ENCODE measurements at places on chromosomes 16 and 17. TPM values are rescaled to one million over a fixed set of nuclear protein-coding genes. Genes with fewer than 3 reads are reported as not detected.

Gene PPP1R1B
- not detected for total RNA-seq

Gene PSME3IP1
- 103 TPM for total RNA-seq

Gene KRT13
- total RNA-seq, result not detected

Gene MT1A
- 1.5 TPM for total RNA-seq

Gene SRCIN1
- not detected for total RNA-seq

Gene SEC14L5
- 0.61 TPM for total RNA-seq

DNA sequence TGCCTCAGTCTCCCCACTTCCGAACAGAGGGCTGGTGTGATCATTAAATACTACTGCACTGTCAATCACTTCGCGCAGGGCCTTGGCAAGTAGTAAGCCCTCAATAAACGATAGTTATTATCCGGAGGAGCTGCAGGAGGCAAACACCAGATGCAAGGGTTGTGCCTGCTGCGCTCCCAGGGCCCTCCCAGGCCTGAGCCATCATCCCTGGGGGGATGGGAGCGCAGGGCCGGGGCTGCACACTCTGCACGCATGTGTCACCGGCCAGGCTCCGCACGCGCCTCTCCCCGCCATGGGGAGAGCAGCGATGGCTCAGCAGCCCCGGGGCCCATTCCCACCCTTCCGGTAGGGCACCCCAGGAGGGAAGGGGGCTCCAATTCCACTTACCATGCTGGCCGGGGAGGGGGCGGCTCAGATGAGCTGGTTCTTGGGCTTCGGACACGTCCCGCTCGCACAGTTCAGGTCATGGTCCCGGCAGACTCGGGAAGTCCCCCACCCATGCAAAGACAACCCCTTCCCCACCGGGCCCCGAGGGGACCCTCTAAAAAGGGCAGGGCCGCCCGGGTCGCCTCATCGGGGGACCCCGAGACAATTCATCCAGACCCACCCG lies 681 bp downstream of the XPO6 start:
- peak overlapping the region; percentile 91 for H3K4me3 ChIP-seq
- peak overlapping the region; percentile 82 for H3K27ac ChIP-seq
- no peaks in the 10 kb centered on the region for H3K36me3 ChIP-seq
- H3K27me3 ChIP-seq, result no peaks in the 10 kb centered on the region
- H3K4me1 ChIP-seq, result peaks cover 20% of the 10 kb centered on the region

DNA sequence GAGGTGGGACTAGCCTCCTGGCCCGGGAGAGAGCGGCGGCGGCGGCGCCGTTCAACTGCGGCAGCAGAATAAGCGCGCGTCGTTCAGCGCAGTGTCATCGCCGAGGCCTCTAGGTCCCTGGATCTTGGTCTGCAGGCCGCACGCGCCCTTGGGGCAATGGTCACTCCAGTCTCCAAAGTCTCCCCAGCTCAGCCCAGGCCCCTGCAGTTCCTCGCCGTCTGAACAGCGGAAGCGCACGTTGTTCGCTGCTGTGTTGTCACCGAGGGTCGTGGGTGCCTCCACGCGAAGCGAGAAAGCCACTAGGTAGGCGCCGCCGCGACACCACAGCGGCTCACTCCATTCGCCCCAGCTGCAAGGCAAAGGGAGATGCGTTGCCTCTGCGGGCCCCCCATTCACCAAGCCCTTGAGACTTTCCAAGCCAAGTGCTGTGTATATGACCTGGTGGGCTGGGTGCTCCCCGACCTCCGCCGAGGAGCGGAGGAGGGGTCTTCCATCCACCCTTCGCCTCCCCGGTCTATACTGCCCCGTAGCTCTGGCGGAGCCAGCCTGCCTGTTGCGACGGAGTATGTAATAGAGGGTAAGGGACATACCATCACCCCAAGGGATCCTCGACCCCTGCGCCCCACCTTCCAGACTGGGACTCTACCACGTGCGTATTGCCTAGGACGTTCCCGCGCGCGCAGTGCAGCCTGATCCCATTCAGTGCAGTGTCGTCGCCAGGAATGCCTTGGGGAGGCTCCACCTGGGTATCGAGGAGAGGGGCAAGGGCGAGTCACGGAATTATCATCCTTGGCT lies 656 bp downstream of the VMO1 start:
- H3K27ac ChIP-seq, result no peak overlapping the region
- peaks cover 3% of the 10 kb centered on the region for H3K4me1 ChIP-seq
- H3K27me3 ChIP-seq, result peaks cover 29% of the 10 kb centered on the region
- peak overlapping the region; percentile 25 for H3K4me3 ChIP-seq

- no peak overlapping the region for H3K27ac ChIP-seq
- H3K36me3 ChIP-seq, result no peaks in the 10 kb centered on the region
- no peak overlapping the region for H3K4me3 ChIP-seq
- H3K4me1 ChIP-seq, result no peaks in the 10 kb centered on the region
- peaks cover 14% of the 10 kb centered on the region for H3K27me3 ChIP-seq
These were observed 74.4 kb downstream of the PCTP start for GRCh38 chr17:55825213-55825612.

DNA sequence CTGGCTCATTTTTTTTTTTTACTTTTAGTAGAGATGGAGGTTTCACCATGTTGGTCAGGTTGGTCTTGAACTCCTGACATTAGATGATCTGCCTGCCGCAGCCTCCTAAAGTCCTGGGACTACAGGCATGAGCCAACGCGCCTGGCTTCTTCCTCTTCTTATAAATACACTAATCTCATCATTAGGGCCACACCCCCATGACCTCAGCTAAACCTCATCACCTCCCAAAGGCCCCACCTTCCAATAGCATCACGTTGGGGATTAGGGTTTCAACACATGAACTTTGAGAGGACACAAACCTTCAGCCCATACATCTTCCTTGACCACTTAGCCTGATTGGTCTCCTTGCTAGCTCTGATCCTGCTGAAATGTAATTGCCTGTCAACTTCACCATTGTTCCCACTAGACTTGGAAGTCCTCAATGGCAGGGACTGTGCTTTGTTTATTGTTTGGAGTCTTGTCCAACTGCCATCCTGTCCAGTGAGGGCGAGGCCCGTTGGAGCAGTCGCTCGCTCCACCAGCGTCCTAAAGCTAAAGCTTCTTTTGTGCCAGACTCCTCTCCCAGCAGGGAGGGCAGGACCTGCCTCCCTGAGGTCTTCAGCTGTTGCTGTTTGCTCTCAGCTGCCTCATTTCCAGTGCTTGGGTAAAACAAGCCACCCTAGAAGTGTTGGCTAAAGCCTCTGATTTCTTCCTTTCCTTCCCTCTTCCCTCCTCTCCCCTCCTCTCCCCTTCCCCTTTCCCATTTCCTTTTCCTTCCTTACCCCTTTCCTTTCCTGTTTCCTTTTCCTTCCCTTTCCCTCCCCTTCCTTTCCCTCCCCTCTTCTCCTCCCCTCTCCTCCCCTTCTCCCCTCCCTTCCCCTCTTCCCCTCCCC lies 85.3 kb downstream of the HAPSTR1 start:
- no peak for ATAC-seq
- H3K4me3 ChIP-seq, result no peak overlapping the region
- peaks cover 12% of the 10 kb centered on the region for H3K27me3 ChIP-seq
- H3K36me3 ChIP-seq, result no peaks in the 10 kb centered on the region

DNA sequence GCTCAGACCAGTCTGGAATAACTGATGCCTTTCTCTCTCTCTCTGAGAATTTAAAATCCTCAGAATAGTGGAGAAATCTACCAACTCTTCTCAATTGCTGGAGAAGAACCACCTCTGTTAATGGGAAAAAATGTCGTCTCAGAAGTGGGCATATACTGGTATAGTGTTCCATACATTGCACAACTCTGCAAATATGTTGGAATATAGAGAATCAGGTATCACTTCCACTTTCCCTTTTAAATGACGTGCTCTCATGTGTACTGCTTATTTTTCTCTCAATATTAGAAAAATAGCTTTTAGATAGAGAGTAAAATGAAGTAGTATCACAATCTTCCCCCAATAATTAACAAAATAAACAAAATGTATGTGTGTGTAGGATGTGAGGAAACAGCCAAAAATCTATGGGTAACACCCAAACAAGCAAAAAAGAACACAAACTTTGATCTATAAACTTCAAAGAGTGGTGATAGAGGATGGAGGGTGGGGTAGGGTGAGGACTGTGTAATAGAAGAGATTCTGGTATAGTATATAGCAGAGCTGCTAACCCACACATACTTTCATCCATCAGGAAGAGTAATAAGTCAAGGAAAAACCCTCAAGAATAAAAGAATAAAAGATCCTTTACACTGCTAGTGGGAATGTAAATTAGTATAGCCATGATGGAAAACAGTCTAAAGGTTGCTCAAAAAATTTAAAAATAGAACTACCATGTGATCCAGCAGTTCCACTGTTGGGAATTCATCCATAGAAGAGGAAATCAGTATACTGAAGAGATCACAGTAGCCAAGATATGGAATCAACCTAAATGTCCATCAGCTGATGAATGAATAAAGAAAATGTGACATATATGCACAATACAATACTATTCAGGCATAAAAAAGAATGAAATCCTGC lies 46.9 kb downstream of the NFATC3 start:
- H3K4me3 ChIP-seq, result peak overlapping the region; percentile 56
- H3K4me1 ChIP-seq, result peaks cover 34% of the 10 kb centered on the region
- no peak for ATAC-seq
- H3K27ac ChIP-seq, result peak overlapping the region; percentile 77
- H3K27me3 ChIP-seq, result no peaks in the 10 kb centered on the region
- H3K36me3 ChIP-seq, result peaks cover 68% of the 10 kb centered on the region

DNA sequence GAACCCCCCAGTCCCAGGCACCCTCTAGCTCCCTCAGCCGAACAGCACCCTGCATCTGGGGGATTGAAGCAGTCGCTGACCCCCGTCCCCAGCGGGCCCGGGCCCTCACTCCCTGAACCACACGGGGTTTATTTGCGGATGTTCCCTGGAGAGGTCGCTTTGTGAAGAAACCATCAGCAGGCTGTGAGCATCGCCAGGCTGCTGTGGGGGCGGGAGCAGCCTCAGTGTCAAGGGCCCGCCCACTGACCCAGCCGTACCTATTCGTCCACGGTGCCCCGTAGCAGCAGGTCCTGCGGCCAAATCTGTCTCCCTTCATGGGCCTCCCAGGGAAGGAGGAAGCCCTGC lies 6.4 kb upstream of the RAB40C start:
- H3K4me3 ChIP-seq, result no peak overlapping the region
- no peaks in the 10 kb centered on the region for H3K4me1 ChIP-seq
- no peak for ATAC-seq
- H3K36me3 ChIP-seq, result peaks cover 13% of the 10 kb centered on the region
- no peaks in the 10 kb centered on the region for H3K27me3 ChIP-seq
- H3K27ac ChIP-seq, result no peak overlapping the region

GRCh38 chr17:77107506-77108433 lies 33.0 kb upstream of the SEC14L1 start:
- H3K27me3 ChIP-seq, result no peaks in the 10 kb centered on the region
- peak overlapping the region; percentile 70 for H3K27ac ChIP-seq
- peaks cover 6% of the 10 kb centered on the region for H3K36me3 ChIP-seq
- peaks cover 19% of the 10 kb centered on the region for H3K4me1 ChIP-seq

DNA sequence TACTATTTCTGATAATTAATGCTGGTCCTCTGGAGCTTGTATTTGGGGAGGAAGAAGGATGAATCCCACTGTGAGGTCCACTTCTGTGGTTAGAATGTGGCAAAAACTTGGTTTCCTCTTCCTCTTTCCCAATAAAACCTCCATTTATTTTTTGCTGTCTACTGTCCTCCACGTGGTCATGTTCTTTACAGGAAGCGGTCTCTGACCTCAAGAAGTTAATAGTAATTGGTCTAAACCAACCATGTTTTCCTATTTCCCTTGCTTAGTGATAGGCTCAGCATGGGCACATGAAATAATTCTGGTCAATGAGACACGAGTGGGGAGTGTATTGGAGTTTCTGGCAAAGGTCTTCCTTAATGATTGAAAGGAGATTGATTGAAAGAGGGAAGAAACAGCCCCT lies 33.9 kb downstream of the CHP2 start:
- no peak overlapping the region for H3K4me3 ChIP-seq
- H3K4me1 ChIP-seq, result no peaks in the 10 kb centered on the region
- no peaks in the 10 kb centered on the region for H3K36me3 ChIP-seq
- ATAC-seq, result no peak

GRCh38 chr17:41785859-41786226 lies 668 bp downstream of the JUP start:
- no peak for ATAC-seq
- H3K4me3 ChIP-seq, result peak overlapping the region; percentile 32
- no peak overlapping the region for H3K27ac ChIP-seq
- no peaks in the 10 kb centered on the region for H3K36me3 ChIP-seq

DNA sequence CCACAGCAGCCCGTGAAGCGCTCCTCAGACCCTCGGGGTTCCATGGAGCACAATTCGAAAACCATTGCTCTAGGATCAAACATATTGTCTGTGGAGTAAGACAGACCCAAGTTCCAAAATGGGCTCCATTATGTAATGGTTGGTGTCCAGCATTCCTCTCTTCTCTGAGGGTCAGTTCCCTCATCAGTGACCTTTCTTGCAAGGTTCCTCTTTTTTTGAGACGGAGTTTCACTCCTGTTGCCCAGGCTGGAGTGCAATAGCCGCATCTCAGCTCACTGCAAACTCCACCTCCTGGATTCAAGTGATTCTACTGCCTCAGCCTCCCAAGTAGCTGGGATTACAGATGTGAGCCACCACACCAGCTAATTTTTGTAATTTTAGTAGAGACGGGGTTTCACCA lies 28.4 kb downstream of the PLXDC1 start:
- no peak for ATAC-seq
- H3K4me3 ChIP-seq, result no peak overlapping the region
- H3K4me1 ChIP-seq, result no peaks in the 10 kb centered on the region
- H3K27ac ChIP-seq, result no peak overlapping the region
- no peaks in the 10 kb centered on the region for H3K36me3 ChIP-seq

- peak overlapping the region; percentile 90 for H3K27ac ChIP-seq
- ATAC-seq, result peak; percentile 16
- H3K36me3 ChIP-seq, result no peaks in the 10 kb centered on the region
- H3K27me3 ChIP-seq, result no peaks in the 10 kb centered on the region
These were observed 825 bp downstream of the METTL9 start for GRCh38 chr16:21600031-21600773.

- no peak overlapping the region for H3K4me3 ChIP-seq
- H3K4me1 ChIP-seq, result no peaks in the 10 kb centered on the region
- H3K27me3 ChIP-seq, result no peaks in the 10 kb centered on the region
- peaks cover 3% of the 10 kb centered on the region for H3K36me3 ChIP-seq
- no peak for ATAC-seq
- H3K27ac ChIP-seq, result no peak overlapping the region
These were observed 22.5 kb downstream of the METRNL start for GRCh38 chr17:83101805-83102480.

- H3K27me3 ChIP-seq, result peaks cover 45% of the 10 kb centered on the region
- H3K36me3 ChIP-seq, result no peaks in the 10 kb centered on the region
- no peak for ATAC-seq
- no peak overlapping the region for H3K4me3 ChIP-seq
- peaks cover 6% of the 10 kb centered on the region for H3K4me1 ChIP-seq
These were observed 10.1 kb upstream of the CA4 start for GRCh38 chr17:60139438-60140285.

GRCh38 chr16:89105599-89106151 lies 12.0 kb downstream of the ACSF3 start:
- H3K4me1 ChIP-seq, result peaks cover 10% of the 10 kb centered on the region
- ATAC-seq, result no peak
- H3K36me3 ChIP-seq, result peaks cover 80% of the 10 kb centered on the region
- no peaks in the 10 kb centered on the region for H3K27me3 ChIP-seq
- no peak overlapping the region for H3K4me3 ChIP-seq
- no peak overlapping the region for H3K27ac ChIP-seq

All from activated T-helper 17 cell treated with anti-CD3 and anti-CD28 coated beads, Interleukin-2, amount 50 U/mL, for 72 hours (primary cell).